ENCODE measurements at places on chromosomes 2 and 18.

GRCh38 chr2:88131201-88131998 is 3.5 kb upstream of the FABP1 start:
- no peak for DNase-seq

DNA sequence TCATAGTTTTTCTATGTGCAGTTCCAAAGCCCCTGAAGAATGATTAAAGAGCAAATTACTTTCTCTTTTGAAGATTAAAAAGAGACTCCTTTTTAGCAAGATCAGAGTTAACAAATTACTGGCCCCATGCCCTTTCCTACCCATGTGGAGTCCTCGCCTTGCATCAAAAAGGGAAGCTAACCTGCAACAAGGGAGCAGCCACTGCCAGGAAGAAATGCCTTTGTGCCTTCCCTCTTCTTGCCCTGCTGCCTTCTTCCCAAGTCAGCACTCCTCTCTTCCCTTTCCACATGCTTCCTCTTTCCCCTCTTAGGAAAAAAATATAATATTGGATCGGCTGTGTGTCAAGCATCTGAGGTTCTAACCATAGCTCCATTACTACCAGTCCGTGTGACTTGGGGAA is 37.1 kb upstream of the CYP1B1 start:
- DNase-seq: no peak

GRCh38 chr2:203501873-203502272 is 33.2 kb downstream of the RAPH1 start:
- DNase-seq: no peak

DNA sequence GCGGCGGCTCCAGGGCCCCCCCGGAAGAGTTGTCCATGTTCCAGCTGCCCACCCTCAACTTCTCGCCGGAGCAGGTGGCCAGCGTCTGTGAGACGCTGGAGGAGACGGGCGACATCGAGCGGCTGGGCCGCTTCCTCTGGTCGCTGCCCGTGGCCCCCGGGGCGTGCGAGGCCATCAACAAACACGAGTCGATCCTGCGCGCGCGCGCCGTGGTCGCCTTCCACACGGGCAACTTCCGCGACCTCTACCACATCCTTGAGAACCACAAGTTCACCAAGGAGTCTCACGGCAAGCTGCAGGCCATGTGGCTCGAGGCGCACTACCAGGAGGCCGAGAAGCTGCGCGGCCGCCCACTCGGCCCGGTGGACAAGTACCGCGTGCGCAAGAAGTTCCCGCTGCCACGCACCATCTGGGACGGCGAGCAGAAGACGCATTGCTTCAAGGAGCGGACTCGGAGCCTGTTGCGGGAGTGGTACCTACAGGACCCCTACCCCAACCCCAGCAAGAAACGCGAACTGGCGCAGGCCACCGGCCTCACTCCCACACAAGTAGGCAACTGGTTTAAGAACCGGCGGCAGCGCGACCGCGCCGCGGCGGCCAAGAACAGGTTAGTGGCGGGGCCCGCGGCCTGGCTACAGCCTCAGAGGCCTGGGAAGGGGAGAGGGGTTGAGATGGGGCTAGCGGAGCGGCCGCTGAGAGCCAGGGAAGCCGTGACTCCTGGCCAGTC is 965 bp downstream of the SIX3 start:
- DNase-seq: no peak

DNA sequence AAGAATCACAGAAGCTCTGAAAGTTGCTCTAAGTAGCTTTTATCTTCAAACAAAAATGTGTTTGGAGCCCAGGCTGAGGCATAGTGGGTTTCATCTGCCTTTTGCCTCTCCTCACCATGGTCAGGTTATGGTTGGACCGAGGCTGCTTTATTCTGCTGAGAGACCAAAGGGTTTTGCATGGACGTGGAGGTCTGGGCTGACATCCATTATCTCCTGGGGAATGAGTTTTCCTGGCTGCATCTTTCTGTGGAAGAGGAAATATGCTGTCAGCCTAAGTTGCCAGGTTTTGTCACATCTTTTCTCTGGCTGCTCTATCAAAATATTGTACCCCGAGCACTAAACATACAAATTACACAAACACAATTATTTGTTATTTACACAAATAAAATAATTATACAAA is 223.2 kb downstream of the LDLRAD4 start:
- DNase-seq: no peak

All from stimulated activated CD8-positive, alpha-beta memory T cell treated with anti-CD3 and anti-CD28 coated beads, Interleukin-2, amount 100 ng/mL, for 1 hour (primary cell).